NCI-H1092 treated with DMSO at 0.1 percent for 48 hours (cell line): ENCODE measurements at places on chromosomes 4 and X.

DNA sequence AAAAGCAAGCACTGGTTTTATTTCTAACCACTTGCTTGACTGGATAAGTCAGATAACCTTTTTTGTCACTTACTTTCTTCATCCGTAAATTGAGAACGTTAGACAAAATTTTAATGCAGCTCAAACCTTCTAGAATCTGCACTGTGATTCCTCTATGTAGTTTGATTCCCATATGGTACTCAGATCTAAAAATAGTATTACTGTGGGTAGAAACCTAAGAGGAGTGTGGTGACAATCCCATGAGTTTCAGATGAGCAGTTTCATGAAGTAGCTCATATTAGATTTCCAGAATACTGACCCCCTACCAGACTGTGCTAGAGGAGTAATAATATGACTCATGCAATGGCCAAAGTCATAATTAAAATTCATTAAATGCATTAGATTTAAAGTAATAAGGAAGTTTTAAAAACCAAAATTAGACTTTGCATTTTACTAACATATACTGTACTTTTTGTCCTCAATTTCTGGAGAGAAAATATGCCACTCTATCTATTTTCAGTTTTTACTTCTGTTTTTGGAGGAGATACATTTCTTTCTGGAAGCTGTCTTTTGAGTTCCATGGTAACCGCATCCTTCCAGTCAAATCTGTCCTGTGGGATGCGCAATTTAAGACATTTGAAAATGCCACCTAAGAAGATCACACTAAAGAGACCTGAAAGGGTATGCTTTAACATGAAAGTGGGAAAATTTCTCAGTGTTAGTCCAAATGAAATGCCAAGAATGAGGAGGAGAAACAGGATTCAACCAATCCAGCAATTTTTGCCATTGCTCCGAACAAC is 64.1 kb upstream of the GPM6A start:
- DNase-seq, result no peak

DNA sequence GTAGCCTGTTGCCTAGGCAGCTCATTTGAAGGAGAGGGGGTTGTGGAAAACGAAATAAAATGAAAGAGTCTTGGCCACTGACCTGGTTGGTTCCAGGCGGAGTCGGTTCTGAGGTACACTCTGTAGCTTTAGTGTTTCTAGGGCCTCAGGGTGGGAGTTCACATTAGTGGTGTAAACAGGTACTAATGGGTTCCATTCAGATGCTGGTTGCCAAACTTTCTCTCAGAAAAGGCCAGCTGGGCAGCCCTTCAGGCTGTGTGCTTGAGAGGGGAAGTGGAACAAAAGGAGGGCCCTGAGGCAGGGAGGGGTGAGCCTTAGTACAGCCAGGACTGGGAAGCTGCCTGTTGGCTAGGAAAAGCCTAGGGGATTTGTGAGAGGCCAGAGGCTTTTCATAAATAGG is 24.8 kb downstream of the NHSL2 start:
- peak; percentile 91 for DNase-seq

DNA sequence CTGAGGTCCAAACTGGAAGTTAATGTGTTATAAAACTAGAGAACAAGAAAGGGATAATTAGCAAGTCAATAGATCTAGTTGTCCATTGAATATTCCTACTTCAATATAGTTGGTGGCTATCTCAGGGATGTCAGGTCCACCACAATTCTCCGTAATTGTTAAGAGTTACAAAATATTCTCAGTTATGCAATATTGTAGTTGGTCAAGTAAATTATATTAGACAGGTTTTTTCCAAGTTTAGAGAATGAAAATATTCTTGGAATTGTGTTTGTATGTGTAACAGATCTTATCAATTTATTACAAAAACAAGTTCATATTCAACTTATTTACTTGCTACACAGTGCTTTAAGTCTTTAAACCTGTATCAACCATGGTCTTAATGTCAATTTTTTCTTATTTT is 547.4 kb downstream of the SPRY1 start:
- no peak for DNase-seq

- no peak for DNase-seq
Observed at GRCh38 chr4:48913346-48913745, 6.8 kb upstream of the OCIAD2 start.
